T-helper 2 cell treated with Interferon-gamma antibody and Interleukin-4, amounts not matched to agents 100 ng/mL and 5 ng/mL, for 36 hours (primary cell): ENCODE measurements at places on chromosomes 3 and 15. TPM values are rescaled to one million over a fixed set of nuclear protein-coding genes. Genes with fewer than 3 reads are reported as not detected.

Gene BLM
- total RNA-seq = 55.0 and 57.8 TPM in 2 replicates

Gene TRIM69
- total RNA-seq = 55.7 and 66.2 TPM in 2 replicates

Gene CLASP2
- total RNA-seq = 53.6 and 54.3 TPM in 2 replicates

Gene C15orf39
- total RNA-seq = 113 and 117 TPM in 2 replicates

Gene MYL3
- not detected in 2 replicates for total RNA-seq

Gene GPR15
- total RNA-seq = 42.2 and 46.8 TPM in 2 replicates

Gene TPRG1
- total RNA-seq = 27.6 and 29.5 TPM in 2 replicates

Gene CYP1A2
- total RNA-seq = not detected in 2 replicates

Gene NOX5
- total RNA-seq = 0.02 TPM in 2 replicates

Gene NAALADL2
- total RNA-seq = not detected in 2 replicates

Gene DPPA2
- not detected in 2 replicates for total RNA-seq

Gene MIX23
- 52.3 and 52.7 TPM in 2 replicates for total RNA-seq

Gene LRRC31
- not detected in 2 replicates for total RNA-seq

Gene SLC28A1
- not detected in 2 replicates for total RNA-seq

Gene CD80
- total RNA-seq = 9.6 and 11.1 TPM in 2 replicates

Gene SOX14
- total RNA-seq = not detected in 2 replicates
